ENCODE measurements at places on chromosomes 6 and 20.

DNA sequence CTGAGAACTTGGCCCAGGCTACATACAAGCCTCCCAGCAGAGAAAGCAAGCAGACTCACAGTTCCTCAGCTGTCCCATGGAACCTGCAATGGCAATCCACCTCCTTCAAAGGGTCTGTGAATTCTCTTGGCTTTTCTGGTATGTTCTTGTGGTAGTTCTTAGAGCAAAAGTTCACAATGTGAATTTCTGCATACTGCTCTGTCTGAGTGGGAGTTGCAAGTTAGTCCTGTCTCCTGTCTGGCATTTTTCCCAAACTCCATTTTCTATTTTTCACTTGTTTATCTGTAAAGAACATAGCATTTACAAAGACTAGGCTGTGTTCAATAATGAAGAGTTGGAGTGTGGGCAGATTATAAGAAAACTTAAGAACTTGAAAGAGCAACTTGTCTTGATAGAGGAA is 269.9 kb downstream of the BCKDHB start:
- DNase-seq: no peak

GRCh38 chr6:39488255-39488879 is 165.9 kb upstream of the KCNK16 start:
- DNase-seq: no peak

DNA sequence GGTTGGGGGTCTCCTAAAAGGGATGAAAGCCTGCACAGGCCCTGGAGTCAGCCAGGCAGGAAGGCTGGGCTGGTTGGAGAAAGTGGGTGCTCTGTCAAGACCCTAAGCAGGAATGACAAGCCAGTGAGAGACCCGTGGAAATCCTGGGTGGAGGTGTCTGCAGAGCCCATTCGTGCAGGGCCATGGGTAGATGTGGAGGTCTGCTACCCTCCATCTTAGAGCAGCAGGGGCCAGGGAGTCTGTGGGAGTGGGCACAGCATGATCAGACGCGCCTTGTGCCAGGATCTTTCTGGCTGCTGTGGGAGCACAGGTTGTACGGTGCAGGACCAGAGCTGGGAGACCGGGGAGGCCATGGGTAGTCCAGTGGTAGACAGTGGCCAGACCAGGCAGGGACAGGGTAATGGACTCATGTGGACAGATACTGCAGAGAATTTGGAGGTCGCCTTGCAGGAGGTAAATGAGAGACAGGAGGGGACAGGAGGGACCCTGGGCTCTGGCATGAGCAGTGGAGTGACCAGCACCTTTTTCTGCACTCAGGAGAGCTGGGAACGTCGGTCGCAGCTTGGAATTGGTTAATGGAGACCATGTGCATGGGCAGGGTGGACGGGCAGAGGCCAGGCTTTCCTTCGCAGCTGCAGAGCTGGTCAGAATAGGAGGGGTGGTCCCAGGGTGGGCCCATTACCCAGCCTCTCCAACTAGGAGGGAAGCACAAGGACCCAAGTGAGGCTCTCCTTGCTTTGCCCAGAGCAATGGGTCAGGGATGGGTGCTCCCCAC is 203.5 kb upstream of the PMEPA1 start:
- DNase-seq: no peak

- no peak for DNase-seq
Measured at GRCh38 chr20:51013577-51014330, 9.2 kb downstream of the KCNG1 start.

GRCh38 chr6:3627501-3627900 is 124.0 kb downstream of the PXDC1 start:
- no peak for DNase-seq

- DNase-seq: no peak
Measured at GRCh38 chr6:41446907-41447545, 99.2 kb upstream of the FOXP4 start.

- no peak for DNase-seq
Measured at GRCh38 chr6:46653439-46654195, 842 bp downstream of the SLC25A27 start.

Measured in HCEC 1CT (cell line).